ENCODE measurements at places on chromosomes 11 and 22.
A peak's percentile ranks its signal among the peaks of the same experiment; 100 is the strongest.

- DNase-seq, result no peak
These were observed 7.6 kb downstream of the MS4A4E start for GRCh38 chr11:60235321-60235720.

DNA sequence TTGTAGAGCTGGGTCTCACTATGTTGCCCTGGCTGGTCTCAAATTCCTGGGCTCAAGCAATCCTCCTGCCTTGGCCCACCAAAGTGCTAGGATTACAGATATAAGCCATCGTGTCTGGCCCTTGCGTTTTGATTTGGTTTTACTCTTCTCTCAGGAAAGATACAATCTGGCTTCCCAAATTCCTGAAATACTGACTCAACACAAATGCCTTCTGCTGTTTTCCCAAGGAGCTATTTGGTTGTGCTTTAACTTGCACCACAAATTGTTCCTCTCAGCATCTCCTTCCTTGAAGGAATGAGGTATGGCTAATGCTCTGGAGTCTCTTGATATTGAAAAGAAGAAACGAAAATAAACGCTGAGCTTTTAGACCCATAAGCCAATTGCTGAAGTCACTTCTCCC lies 110.0 kb upstream of the PAX6 start:
- DNase-seq, result no peak

DNA sequence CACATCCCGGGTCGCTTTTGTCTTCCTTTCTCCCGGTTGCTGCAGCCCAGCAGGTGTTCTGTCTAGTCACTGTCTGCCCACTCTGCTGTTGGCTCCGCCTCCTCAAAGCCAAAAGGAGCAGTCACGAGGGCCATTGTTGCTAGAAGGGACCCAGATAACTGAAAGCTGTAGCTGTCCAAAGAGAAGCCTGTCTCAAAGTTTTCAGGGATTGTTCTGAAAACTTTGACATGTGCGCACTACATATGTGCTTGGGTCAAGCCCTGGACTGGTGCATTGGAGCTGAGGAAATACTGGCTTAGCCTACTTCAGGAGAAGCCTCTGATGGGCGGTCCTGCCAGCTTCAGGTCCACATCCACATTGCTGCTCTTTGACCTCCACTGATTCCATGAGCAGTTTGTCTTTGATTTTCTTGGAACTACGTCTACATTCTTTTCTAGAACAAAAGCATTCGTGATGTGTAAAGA lies 8.8 kb upstream of the OR2AT4 start:
- DNase-seq, result no peak

- DNase-seq, result peak; percentile 12
These were observed 657 bp downstream of the ELMOD1 start for GRCh38 chr11:107591378-107592230.

GRCh38 chr11:67332081-67332691 lies 21.2 kb downstream of the POLD4 start:
- no peak for DNase-seq

- no peak for DNase-seq
These were observed 385.7 kb downstream of the SOX6 start for GRCh38 chr11:15970506-15971214.

- DNase-seq, result no peak
These were observed 11.8 kb downstream of the TIGD3 start for GRCh38 chr11:65366340-65366773.

- DNase-seq, result no peak
These were observed 44.8 kb downstream of the GAS2 start for GRCh38 chr11:22711071-22711770.

DNA sequence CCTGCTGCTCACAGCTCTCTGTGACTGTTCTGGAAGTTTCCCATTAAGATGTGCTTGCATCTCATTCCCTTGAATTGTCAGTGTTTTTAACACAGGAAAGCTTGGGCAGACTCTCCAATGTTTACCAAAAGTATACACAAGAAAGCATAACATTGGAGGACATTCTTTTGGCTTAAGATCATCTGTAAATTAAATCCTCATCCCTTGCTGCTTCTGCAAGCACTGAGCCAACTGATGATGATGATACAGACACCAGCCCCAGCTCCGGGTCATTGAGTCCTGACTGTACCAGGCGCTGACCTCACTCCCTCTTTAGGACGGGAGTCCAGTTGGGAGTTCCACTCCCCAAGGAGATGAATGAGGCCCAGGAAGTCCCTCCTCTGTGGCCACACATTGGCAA lies 23.8 kb downstream of the CD82 start:
- no peak for DNase-seq

GRCh38 chr11:105857728-105858127 lies 164.3 kb downstream of the MSANTD4 start:
- DNase-seq, result no peak

DNA sequence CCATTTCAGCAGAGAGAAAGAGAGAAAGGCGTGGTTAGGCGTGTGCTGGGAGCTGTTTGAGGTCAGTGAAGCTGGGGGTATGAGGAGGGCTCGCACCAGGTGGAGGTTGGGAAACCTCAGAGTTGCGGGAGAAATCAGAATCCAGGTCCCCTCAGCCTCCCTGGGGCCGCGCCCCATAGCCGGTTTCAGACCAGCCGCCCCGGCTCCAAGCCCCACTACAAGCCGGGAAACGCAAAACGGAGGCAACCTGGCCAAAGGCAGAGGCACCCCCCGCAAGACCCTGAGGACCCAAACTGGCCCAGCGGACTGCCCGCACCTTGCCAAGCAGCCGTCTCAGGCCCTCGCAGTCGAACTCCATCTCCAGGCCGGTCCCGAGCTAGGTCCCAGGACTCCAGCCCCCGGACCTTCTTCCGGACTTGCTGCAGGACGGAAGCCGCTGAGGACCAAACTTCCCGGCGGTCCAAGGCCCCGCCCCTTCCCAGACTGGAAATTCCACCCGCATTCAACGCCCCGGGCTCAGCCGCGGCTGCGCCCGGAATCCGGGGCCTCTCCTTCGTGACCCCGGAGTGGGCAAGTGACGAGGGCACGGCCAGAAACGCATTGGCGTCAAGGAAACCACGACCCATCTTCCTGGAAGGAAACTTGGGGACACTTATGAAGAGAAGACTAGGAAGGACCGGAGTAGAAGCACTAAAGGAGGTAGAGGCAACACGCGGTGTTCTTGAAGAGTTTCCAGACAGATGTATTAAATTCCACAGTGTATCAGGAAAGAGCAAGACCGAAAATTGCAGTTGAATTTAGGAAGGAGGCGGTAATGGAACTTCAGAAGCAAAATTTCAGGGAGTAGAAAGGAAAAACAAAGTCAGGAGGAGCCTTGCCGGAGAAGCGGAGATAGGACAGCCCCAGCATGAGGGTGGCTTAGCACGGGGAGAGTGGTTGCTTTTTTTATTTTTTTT lies at the start of gene UEVLD:
Gene UEVLD, minus strand, starts transcription at position 438 of the 956 bp plus-strand sequence. Its CDS starts 80 bp downstream, at position 358.
- DNase-seq, result peak; percentile 19

- no peak for DNase-seq
These were observed 60.9 kb upstream of the NECTIN1 start for GRCh38 chr11:119789766-119790407.

- no peak for DNase-seq
These were observed 9.9 kb upstream of the NUP160 start for GRCh38 chr11:47857892-47858543.

- DNase-seq, result no peak
These were observed 1.8 kb upstream of the MUC15 start for GRCh38 chr11:26573896-26574295.

GRCh38 chr11:1335811-1336761 lies 26.7 kb upstream of the TOLLIP start:
- no peak for DNase-seq

DNA sequence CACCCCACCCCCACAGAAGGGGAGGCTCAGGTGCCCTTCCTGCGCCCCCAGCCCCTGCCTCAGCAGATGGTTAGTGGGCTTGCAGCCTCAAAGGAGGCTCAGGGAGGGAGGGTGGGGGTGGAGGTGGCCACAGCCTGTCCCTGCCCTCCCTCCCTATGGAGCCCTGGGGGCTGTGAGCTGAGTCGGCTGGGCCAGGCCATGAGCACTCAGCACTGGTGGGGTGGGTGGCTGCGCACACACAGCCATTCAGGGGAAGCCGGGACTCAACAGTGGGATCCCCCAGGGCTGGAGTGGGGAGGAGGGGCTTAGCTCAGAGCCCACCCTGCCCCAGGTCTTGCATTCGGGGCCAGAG lies 50.2 kb downstream of the FLRT1 start:
- DNase-seq, result no peak

GRCh38 chr11:31442086-31442485 lies 67.3 kb downstream of the IMMP1L start:
- no peak for DNase-seq

GRCh38 chr11:115148101-115148500 lies 356.1 kb downstream of the CADM1 start:
- no peak for DNase-seq

DNA sequence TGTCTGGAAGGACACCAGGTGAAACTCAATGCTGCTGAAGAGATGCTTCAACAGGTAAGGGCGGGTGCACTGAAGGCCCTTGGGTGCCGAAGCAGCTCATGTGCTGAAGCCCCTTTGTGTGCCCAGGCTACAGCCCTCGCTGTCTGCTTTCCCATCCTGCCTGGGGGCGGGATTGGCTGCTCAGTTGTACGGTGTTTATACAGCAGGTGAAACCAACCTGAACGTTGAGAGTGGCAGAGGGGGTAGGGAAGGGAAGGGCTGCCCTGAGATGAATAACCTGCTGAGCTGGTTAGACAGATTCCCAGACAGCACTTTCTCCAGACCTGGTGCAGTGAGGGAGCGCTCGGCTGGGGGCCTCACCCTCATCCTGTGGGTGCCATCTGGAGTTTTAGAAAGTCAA lies 75.7 kb downstream of the CYB5R2 start:
- no peak for DNase-seq

DNA sequence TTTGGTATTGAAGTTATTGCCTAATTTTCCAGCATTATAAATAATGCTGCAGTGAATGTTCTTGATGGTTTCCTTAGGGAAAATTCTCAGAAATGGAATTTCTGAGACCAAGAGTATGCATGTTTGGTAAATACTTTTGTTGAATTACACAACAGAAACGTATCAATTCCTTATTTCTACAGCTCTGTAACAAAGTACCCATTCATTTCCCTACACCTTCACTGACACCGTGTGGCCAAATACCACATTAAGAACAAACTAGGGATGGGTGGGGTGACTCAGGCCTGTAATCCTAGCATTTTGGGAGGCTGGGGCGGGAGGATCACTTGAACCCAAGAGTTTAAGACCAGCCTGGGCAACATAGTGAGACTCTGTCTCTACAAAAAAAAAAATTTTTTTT lies 21.8 kb downstream of the MCAM start:
- no peak for DNase-seq
